NCI-H2081 treated with DMSO at 0.1 percent for 48 hours (cell line): ENCODE measurements at places on chromosomes 11 and 22.

DNA sequence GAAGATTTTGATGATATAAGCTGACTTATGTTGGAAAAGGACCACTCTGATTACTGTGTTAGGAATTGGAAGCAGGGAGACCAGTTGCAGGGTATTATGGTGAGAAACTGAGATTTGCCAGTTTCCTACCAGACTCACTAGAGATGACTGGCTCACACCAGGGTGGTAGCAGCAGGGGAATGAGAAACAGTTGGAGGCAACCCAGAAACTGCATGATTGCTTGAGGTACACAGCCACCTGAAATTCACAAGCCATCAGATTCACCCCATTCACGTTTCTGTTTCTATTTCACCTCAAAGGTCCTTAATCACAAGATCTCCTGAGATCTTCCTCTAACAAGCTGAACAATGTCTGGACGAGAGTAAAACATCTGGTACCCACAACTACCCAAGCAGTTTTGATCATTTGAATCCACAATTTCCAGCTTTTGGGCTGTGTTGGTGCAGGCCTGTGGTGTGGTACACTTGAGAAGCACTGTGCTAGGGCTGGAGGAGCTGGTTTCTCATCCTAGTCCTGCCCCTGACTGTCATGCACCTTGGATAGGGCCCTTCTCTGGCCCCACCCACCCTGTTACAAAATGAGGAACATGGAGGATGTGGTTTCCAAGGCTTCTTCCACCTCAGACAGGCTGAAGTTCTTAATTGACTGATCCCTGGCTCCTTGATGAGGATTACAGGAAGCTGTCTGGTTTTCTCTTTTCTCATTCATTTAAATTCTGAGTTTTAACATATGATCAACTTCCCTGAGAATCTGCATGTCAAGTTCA, 233.4 kb downstream of the INSC start:
- no peak for DNase-seq

DNA sequence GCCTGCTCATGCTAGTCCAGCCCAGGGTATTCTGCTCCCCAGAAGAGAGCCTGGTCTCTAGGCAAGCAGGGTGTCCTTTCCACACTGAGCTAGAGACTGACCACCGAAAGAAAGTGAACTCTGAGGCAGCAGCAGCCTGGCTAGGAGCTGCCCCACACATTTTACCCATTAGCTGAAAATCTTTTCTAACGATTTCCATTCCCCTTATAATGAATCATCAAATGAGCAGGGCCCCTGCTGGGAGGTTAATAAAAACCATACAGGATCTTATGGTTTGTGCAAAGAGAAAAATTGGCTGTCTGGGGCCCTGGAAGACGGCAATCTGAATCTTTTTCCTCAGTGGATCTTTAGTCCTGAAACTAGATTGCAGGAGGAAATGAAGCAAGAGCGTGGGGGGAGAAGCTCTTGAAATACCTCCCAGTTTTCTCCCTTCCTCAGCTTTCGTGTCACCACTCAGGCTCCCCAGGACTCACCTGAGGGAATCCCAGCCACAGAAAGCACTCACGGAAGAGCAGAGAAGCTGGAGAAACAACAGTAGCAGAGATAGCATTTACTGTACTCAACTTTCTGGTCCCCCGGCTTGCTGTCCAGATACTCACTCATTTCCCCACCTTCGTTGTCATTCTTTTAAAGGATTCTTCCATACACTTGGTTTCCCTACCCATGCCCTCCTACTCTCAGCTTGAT, 74.7 kb upstream of the CD44 start:
- no peak for DNase-seq

GRCh38 chr11:4695442-4695841, 2.2 kb downstream of the OR51E2 start:
- no peak for DNase-seq

DNA sequence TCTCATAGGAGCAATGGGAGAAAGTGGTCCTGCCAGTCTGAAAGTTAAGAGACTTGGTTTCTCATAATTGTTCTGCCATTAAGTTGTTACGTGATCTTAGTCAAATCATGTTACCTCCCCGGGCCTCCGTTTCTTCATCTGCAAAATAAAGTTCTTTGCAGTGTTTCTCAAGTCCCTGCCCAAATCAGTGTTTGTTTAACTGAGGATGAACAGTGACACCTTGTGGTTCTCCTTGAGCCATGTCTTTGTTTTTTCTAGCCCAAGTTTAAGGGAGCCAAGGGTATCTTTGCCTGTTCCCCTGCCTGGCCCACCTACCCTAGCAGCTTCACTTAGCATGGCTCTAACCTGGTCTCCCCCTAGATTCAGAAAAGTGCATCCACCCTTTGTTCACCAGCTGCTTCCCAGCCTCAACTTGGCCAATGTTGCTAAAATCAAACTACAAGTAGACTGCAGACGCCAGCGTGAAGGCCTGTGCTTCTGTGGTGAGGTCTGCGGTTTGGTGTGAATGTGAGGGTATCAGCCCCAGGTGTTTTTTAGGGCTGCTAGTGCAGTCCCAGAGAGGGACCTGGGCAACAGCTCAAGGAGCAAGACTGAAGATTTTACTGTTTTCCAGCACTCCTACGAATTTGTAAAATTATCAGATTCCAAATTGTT, 35.5 kb downstream of the FZD4 start:
- DNase-seq, result no peak

GRCh38 chr11:70159627-70160570, 43.2 kb upstream of the FADD start:
- DNase-seq, result no peak
